ENCODE measurements at places on chromosomes 13 and 19. TPM values are rescaled to one million over a fixed set of nuclear protein-coding genes. Genes with fewer than 3 reads are reported as not detected.

C19orf67 gene
- not detected for total RNA-seq

DNA sequence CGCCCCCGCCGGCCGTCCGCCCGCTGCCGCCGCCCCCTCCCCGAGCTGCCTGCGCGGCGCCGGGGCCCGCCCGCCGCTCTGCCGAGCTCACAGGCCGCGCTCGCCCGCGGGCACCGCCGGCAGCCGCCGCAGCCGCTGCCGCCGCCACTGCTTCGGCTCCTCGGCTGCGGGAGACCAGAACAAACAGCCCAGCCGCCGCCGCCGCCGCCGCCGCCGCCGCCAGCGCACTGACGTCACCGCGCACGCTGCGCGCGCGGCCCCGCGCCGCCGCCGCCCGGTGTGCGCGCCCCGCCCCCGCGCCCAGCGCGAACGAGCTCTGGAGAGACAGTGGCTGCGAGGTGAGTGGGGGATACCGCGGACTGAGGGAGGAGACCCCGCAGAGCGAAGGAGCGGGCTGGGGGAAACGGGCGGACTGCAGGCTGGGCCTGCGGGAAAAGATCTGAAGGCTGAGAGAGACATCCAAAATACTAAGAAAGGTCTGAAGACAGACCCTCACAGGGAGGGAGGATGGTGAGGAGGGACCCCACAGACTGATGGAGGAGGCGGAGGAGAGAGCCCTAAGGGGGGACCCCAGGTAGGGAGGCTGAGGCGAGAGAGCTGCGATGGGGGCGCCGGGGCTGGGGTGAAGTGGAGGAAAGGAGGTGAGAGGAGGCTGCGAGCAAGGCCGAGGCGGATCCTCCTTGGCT, at the start of gene BRD4:
Gene BRD4, minus strand, starts transcription at position 229 of the 686 bp plus-strand sequence. CDS start 59,440 bp downstream, outside the sequence.
- peak within 1 kb of the TSS; percentile 93 for H3K27ac ChIP-seq
- H3K4me3 ChIP-seq: peak within 1 kb of the TSS; percentile 93
- H3K4me1 ChIP-seq: peaks cover 55% of the 10 kb centered on the region
- DNase-seq: peak; percentile 94

F10 gene
- total RNA-seq: 3.1 TPM

GRCh38 chr19:55418185-55418584, 10.6 kb upstream of the UBE2S start:
- H3K27ac ChIP-seq: no peak overlapping the region
- no peaks in the 10 kb centered on the region for H3K36me3 ChIP-seq
- no peaks in the 10 kb centered on the region for H3K4me1 ChIP-seq

DNA sequence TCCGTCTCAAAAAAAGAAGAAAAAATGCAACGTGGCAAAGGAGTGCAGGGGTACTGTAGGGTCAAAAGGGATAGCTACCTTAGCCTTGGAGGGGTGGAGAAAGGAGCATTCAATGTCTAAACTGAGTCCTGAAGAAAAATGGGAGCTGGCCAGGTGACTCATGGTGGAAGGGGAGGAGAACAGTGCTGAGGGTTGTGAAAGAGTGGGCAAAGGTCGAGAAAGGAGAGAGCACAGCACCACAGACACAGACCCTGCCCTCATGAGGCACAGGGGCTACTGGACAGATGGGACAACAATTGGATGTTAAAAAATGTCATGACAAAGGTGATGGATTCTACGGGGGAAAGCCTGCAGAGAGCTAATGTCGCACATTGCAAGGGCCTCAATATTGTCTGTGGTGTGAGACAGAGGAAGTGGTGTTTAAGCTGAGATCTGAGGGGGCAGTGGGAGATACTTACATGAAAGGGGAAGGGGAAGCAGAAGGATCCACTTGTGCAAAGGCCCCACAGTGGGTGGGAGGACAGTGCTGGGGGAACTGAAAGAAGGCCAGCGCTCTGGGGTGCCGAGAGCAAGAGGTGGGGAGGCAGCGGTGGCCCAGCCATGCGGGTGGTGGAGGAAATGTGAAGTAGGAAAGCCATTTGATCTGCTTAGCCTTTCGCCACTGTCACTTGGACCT, 42.9 kb upstream of the URAD start:
- H3K27me3 ChIP-seq: no peaks in the 10 kb centered on the region
- DNase-seq: peak; percentile 84
- no peak overlapping the region for H3K27ac ChIP-seq
- no peaks in the 10 kb centered on the region for H3K36me3 ChIP-seq
- H3K4me3 ChIP-seq: no peak overlapping the region
- peaks cover 23% of the 10 kb centered on the region for H3K4me1 ChIP-seq

DNA sequence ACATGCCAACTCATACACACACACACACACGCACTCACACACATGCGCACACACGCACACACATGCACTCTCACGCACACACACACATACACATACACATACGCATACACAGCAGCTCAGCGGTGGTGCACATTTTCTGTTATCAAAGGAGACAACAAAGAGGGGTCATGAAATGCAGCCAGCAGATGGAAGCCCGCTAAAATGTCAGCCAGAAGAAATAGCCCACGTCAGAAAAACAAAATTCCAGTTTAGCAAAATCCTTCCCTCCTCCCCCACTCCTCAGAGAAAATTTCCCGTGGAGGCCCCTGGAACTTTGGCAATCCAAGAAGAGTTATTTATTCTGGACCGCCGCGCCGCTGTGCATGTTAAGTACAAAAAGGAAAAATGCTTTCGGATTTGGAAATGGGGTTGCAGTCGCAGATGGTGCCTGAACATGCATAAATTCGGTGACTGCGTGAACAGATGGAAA, 114.6 kb upstream of the VSTM2B start:
- DNase-seq: no peak
- H3K27ac ChIP-seq: no peak overlapping the region
- H3K4me3 ChIP-seq: no peak overlapping the region
- H3K36me3 ChIP-seq: no peaks in the 10 kb centered on the region

USHBP1 gene
- 11.7 TPM for total RNA-seq

DNA sequence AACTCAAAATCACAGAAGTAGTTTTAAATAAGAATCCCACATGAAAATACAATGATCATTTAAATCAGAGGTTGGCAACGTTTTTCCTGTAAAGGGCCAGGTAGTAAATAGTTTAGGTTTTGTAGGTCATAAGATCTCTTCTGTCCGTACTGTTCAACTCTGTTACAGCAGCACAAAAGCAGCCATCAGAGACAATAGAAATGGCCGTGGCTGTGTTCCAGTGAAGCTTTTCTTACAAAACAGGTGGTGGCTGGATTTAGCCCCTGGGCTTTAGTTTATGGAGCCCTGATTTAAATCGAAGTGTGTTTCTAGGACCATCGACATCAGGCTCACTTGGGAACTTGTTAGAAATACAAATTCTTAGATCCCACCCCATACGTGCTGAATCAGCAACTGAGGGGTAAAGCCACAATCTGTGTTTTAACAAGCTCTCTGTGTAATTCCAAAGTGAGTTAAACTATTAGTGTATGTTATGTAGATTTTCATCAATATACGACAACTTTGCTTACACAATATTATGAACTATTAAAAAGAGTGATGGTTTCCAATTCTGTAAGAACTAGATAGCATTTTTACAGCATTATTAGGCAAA, 54.8 kb upstream of the MIR17HG start:
- DNase-seq: no peak
- no peak overlapping the region for H3K27ac ChIP-seq
- H3K4me1 ChIP-seq: no peaks in the 10 kb centered on the region
- H3K27me3 ChIP-seq: no peaks in the 10 kb centered on the region

- H3K27ac ChIP-seq: no peak overlapping the region
- no peaks in the 10 kb centered on the region for H3K4me1 ChIP-seq
- H3K36me3 ChIP-seq: no peaks in the 10 kb centered on the region
- H3K27me3 ChIP-seq: no peaks in the 10 kb centered on the region
- no peak overlapping the region for H3K4me3 ChIP-seq
- DNase-seq: no peak
Measured at GRCh38 chr13:102276404-102276803, 125.4 kb downstream of the FGF14 start.

DNA sequence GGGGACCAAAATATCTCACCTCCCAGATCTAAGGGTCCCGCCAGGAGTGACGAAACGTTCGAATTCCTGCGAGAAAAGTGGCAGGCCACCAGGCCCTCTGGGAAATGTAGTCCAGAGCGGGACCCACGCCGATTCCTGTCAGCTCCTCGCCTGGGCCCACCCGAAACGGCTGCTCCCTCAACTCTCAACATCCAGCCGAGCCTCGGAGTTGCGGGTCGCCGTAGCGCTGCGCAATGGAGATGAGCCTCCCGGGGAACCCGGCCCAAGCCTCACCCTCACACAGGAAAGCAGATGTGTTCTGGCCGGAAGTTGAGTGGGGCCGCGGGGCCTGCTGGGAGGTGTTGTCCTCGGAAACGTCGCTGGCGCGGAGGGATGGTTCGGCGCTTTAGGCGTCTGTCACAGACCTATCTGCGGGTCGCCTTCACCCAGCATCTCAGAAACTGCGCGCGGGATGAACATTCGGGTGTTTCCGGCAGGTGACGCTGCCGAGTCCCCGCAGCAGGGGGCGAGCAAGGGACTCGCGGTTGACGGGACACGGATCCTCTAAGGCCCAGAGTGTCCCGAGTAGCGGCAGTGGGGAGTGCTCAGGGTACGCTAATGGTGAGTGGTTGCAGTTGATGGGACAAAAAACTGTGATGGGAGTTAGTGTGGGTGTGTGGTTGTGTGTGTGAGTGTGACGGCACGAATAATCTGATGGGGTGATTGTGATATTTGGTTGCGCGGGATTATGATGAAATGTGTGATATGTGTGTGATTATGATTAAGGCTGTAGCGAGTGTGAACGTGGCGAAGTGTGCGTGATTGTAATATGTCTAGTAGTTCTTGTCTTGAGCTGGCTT, at the start of the genes ZNF568 and ZNF829:
Gene ZNF568, plus strand, starts transcription at position 341 of the 839 bp plus-strand sequence. CDS start 6,439 bp downstream, outside the sequence.
Gene ZNF829, minus strand, starts transcription at position 300 of the 839 bp plus-strand sequence. CDS start 1,124 bp downstream, outside the sequence.
- H3K27me3 ChIP-seq: no peaks in the 10 kb centered on the region
- peak; percentile 97 for DNase-seq
- peaks cover 13% of the 10 kb centered on the region for H3K4me1 ChIP-seq
- H3K27ac ChIP-seq: peak within 1 kb of the TSS; percentile 95
- H3K36me3 ChIP-seq: peaks cover 16% of the 10 kb centered on the region

Measured in spleen (tissue), 13 donors.